GF-D8 (cell line): ENCODE measurements at places on chromosomes 3 and 15.

- DNase-seq: no peak
Observed at GRCh38 chr3:130389743-130390478, 44.4 kb downstream of the COL6A5 start.

- peak; percentile 23 for DNase-seq
Observed at GRCh38 chr3:88617283-88617682, 467.5 kb downstream of the C3orf38 start.

GRCh38 chr3:24259901-24260512 lies 234.6 kb downstream of the THRB start:
- no peak for DNase-seq

DNA sequence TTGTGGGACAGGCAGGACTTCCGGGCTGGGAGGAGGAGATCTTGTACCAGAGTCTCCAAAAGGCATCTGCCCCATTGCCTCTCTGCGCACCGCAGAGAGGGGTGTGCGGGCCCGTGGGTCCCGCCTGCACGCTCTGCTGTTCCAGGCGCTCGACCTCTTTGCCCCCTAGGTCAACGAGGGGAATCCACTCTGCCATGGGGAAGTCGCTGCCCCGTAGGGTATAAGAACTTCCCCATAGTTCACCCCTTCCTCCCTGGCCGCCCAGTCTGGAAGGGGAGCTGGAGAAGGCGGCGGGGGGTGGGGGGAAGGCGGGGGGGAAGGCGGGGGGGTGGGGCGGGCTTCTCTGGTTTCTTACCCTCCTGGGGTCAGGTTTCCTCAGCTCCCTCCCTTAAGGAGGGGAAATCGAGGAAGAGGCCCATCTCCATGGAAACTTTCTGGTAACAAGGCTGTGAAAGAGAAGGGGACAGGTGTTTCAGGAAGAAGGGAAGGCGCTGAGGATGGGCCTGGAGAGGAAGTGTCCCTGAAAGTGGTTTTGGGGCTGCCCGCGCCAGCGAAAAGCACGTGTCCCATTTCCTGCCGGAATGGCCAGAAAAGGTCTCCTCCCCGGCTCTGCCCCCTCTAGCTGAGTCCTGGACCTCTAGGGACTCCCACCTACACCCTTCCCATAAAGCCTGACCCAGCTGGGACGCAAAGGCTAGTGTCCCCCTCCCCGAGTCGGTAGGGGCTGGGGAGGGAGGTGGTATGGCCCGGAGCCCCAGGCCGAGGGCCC lies 27.5 kb downstream of the NR1I2 start:
- DNase-seq: no peak

- DNase-seq: no peak
Observed at GRCh38 chr3:171457607-171458061, 2.6 kb downstream of the TNIK start.

DNA sequence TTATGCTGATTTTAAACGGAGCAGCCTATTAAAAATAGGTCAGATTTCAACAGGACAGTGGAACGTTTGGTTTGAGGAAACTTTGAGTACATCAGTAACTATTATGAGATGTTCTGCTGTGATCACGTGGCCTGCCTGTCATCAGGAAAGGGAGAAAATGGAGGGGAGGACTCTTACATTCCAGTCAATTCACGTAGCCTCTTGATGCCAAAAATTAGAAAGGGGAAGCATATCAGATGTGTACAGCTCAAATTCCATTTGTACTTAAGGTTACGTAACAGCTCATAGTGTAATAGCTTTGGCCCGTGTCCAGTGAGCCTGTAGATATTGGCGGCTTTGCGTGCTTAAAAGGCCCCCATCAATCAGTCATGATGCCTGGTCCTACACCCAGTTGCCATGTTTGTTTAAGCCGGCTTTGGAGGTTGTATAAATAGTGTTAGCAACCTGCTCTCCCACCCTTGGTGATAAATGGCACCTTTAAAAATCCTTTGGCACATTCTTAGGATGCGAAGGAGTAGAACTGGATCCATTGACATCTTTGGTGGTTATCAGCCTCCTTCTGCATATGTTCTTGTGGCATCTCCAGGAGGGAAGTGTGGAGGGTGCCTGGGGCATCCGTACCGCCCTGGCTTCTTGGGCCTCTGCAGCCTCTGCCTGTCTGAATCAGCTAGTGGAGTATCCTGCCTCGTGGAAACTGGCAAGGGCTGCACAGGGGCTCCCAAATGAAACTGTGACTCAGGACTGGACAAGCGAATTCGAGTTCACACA lies 163.9 kb downstream of the THSD4 start:
- peak; percentile 1 for DNase-seq

GRCh38 chr3:154536751-154537150 lies 106.8 kb upstream of the GPR149 start:
- DNase-seq: no peak

- no peak for DNase-seq
Observed at GRCh38 chr15:62343397-62343796, 178.3 kb upstream of the C2CD4B start.

DNA sequence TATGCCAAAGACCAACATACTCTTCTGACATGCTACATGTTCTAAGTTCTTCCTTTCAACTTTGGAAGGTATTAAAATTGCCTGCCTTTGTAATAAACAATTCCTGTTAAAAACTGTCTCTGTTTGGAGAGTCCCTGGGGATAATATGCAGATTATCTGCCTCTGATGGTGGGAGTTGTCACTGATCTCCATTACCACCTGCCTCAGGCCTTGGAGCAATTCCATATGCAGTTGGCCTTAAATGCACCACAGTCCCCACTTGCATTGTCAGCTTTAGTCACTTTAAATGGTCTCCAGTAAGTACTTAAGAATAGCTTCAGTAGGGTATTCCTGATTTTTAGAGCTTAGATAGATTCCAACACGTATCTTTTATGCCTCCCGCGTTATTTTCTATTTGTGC lies 121.1 kb upstream of the GOLIM4 start:
- DNase-seq: no peak

DNA sequence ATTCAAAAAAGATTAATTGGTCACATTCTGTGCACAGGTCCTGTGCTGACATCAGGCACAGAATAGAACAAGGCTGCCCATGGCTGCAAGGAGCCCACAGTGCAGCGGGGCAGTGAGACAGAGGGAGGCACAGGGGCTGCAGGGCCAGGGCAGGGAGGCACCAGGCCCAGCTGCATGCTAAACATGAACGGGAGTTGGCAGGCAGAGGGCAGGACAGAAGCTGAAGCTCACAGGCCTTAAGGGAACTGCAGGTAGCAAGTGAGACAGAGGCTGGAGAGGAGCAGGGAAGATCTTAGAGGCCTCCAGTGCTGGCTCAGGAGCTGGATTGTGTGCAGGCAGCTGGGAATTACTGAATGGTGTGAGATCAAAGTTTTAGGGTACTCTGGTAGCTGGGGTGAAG lies 26.2 kb downstream of the IDH3A start:
- no peak for DNase-seq

DNA sequence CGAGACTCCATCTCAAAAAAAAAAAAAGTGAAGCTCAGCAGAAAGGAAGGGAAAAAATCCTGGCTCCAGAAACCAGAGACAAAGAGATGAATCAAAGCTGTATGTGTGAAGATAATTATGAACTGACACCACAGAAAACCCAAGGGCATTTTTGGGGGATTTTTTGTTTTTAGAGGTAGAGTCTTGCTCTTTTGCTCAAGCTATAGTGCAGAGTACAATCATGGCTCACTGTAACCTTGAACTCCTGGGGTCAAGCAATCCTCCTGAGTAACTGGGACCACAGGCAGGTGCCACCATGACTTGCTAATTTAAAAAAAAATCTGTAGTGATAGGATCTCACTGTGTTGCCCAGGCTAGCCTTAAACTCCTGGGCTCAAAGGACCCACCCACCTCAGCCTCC lies 22.8 kb downstream of the HCLS1 start:
- no peak for DNase-seq

GRCh38 chr3:49611719-49612118 lies 57.4 kb downstream of the BSN start:
- DNase-seq: no peak

DNA sequence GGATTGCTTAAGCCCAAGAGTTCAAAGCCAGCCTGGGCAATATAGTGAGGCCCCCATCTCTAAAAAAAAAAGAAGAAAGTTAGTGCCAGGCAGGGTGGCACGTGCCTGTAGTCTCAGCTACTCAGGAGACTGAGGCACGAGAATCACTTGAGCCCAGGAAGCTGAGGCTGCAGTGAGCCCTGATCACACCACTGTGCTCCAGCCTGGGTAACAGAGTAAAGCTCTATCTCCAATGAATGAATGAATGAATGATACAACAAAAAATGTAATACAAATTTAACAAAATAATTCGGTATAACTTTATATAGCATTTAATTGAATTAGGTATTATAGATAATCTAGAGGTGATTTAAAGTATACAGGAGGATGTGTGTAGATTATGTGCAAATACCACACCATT lies 29.7 kb downstream of the DENND4A start:
- DNase-seq: no peak

DNA sequence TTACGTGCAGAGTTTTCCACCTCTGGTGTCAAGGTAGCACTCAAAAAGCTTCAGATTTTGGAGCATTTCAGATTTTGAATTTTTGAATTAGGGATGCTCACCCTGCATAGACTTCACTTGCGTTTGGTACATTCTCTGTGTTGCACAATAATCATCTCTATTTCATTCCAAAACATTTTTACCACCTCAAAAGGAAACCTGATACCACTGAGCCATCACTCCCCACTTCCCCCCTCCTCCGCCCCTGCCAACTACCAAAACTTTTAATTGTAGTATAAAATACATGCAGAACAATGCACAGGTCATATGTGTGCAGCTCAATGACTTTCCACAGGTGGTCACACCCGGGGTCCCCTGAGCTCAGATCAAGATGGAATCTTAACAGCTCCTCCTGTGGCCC lies 208.8 kb downstream of the SV2B start:
- no peak for DNase-seq

GRCh38 chr3:171640520-171641412 lies 169.5 kb downstream of the PLD1 start:
- no peak for DNase-seq

DNA sequence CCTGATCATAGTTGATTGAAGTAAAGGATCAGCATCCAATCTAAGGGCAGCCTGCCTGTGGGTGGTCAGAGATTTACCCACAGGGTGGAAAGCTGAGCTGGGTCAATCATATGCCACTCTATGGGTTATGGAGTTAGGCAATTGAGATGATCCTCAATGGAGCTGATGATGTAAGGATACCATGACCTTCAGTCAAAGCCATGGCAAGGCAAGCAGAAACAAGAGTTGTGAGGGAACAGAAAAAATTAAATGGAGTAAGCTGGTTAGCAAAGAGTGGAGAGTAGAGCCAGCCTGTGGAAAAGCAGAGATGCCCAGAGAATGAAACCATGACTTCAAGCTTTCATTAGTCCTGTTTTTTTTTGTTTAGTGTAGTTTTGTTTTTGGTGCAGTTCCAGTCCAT lies 5.7 kb upstream of the IQGAP1 start:
- DNase-seq: no peak

DNA sequence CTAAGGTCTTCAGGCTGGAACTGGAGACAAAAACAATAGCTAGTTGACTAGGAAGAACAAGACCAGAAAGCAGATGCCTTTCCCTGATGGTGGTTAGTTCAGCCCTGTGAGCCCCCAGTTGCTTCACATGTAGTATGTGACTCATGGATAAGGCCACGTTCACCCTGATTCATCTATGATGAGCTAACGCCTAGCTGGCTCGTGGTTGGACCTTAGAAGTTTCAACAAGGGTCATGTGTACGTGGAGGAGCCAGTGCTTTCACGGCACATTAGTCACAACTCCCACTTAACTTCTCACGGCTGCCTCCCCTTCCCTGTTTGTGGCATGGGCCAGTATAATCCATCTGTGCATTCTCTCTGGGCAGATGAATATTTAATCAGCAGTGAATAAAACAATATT lies 20.6 kb downstream of the COL8A1 start:
- no peak for DNase-seq

- no peak for DNase-seq
Observed at GRCh38 chr3:129694228-129694627, 87.8 kb upstream of the PLXND1 start.

DNA sequence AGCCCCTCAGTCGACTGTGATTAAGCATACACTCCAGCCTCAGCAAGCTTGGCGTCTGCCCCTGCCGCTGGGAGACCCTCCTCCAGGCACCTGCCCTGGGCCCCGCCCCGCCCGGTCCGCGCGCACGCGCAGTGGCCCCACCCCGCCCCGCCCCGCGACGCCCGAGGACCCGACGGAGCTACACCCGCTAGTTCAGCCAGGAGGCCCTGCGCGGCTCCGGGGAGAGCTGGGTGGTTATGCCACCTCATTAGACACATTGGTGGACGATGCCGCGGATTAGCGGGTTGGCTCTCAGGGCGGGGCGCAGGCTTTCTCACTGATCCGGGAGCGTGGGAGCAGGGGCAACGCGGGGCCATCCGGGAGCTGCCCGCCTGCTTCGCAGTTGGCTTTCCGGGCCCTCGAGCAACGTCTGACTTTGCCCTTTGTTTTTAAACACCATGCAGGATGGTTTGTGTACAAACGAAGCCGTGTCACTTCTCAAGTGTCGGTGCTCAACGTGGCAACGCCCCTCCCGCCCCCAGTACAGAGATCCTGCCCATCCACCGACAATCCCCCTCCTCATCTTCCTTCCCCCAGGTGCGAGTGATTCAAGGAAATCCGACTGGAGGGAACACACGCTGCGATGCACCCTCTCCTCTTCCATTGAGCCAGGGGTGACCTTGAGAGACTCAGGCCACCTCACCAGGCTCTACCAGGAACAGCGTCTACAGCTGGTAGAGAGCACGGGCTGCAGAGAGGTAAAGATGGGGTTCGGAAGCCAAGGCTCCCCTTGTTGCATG lies 109.3 kb downstream of the SHQ1 start:
- DNase-seq: no peak

DNA sequence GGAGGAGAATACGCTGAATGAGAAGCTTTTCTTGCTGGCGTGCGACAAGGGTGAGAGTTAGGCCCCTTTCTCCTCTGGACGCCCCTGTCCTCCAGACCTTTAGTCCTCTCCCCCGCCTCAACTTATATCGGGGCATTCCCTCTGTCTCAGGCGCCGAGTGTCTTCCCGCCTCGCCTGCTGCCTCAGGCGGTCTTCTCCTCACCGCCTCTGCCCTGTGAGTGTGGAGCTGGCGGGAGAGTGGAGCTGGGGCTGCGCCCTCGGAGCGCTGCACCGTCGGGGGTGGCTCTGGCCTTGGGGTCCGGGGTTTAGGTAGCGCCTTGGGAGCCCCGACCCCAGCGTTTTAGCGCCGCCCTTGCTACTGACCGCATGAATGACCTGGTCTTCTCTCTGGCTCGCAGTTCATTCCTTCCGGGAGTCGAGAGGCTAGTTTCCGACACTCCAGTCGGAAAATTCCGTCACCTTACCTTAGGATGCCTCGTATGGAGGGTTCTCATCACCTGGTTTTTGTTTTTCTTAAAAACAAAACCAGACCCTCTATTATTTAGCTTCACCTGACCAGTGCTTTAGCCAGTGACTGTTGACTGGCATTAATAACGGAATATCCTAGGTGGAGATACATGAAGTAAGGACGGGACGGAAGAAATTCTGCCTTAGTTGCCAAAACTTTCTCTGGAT lies 985 bp downstream of the TRPC1 start:
- DNase-seq: no peak
